Foreskin melanocyte (primary cell): ENCODE measurements at places on chromosomes 1 and 21.

- no peak for DNase-seq
Observed at GRCh38 chr1:33157131-33157530, 24.7 kb downstream of the TRIM62 start.

DNA sequence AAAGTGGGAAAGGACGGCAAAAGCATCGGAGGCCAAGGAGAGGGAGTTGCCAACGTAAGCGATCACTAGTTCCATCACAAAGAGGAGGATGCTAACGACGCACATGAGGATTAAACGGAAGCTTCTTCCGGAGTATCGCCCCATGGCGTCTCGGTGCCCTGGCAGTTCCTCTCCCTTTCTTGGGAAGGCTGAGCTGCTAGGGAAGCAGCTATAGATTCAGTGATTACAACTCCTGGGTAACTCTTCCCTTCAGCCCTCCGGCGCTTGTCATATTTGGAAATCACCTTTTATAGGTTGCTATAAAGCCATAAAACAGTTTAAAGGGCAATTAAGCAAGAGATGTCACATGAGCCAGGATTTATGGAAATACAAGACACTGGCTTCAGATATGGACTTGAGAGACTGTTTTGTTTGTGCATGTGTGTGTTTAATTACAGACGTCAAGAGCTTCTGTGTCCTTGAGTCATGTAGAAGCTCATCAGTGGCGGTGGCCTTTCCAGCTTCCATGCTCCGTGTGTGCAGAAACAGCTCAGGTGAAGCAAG is 30.6 kb upstream of the SLC30A10 start:
- DNase-seq = no peak

GRCh38 chr21:32257962-32258785 is 20.7 kb downstream of the MIS18A start:
- DNase-seq = peak; percentile 72

DNA sequence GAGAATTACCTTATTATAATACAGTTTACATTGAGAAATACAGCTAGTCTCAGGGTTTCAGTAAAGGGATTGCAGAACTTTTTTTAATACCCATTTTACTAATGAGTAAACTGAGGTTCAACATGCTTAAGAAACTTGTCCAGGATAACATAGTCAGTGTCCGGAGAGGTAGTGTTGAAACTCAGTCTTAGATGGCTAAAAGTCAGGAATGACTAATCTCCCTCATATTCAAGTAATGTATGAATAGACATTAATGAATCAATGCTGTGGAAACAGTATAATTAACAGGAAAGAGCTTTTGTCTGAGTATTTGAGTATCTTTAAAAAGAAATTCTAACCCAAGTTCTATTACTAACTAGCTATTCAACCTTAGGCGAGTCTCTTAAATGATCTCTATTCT is 397.6 kb downstream of the PLA2G4A start:
- DNase-seq = no peak

- no peak for DNase-seq
Observed at GRCh38 chr1:73104749-73105148, 822.4 kb upstream of the NEGR1 start.

GRCh38 chr1:210049616-210050015 is 111.6 kb downstream of the SYT14 start:
- no peak for DNase-seq

DNA sequence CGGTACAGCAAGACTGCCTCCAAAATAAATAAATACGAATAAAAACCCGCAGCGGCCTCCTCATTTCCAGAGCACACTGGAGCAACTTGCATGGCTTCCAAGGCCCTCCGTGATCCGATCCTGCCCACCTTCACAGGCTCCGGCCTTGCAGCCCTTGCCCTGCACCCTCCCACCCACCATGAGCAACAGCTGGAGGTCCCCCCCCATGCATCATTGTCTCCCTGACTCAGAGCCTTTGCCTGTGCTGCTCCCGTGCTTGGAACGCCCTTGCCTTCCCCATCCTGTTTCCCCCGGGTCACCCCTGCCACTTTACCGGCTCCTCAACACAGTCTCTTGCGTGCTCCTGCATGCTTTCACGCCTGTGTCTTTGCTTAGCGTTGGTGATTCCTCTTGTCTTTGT is 71.0 kb upstream of the ANGPTL1 start:
- DNase-seq = no peak

- DNase-seq = no peak
Observed at GRCh38 chr1:47309427-47309826, 4.5 kb downstream of the STIL start.

GRCh38 chr1:22529901-22530621 is 33.2 kb upstream of the EPHA8 start:
- DNase-seq = no peak

GRCh38 chr1:76840278-76840677 is 27.0 kb upstream of the ST6GALNAC5 start:
- DNase-seq = no peak

GRCh38 chr1:183106166-183106565 is 79.9 kb upstream of the LAMC2 start:
- DNase-seq = no peak

- no peak for DNase-seq
Observed at GRCh38 chr21:39461419-39461818, 9.6 kb downstream of the SH3BGR start.

GRCh38 chr1:186839041-186839400 is 10.3 kb downstream of the PLA2G4A start:
- DNase-seq = no peak

GRCh38 chr1:204255966-204256365 is 42.2 kb upstream of the GOLT1A start:
- no peak for DNase-seq

DNA sequence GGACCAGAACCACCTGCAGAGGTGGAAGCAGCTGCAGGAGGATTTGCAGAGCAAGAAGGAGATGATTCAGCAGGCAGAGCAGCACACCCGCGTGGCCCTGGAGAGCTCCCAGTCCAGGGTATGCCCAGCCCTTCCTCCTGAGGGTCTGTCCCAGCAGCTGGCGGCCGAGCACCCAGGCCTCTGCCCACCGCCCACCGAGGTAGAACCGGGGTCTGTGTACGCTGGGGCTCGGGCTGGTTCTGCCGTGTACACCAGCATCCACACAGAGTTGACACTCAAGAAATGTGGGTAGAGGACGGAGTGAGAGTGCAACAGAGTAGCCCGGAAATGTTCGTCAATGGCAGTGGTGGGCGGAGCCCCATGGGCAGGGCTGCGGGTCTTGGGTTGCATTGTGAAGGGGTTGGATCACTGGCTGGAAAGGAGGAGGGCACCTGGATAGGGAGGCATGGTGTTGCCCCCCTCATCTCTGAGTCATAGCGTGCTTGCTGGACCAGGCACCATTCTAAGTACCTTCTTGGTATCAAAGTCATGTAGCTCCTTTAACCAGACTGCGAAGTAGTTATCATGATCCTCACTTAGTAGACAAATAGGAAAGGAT is 5.1 kb upstream of the SMIM1 start:
- no peak for DNase-seq

GRCh38 chr1:165403835-165404482 is 41.0 kb downstream of the RXRG start:
- no peak for DNase-seq

DNA sequence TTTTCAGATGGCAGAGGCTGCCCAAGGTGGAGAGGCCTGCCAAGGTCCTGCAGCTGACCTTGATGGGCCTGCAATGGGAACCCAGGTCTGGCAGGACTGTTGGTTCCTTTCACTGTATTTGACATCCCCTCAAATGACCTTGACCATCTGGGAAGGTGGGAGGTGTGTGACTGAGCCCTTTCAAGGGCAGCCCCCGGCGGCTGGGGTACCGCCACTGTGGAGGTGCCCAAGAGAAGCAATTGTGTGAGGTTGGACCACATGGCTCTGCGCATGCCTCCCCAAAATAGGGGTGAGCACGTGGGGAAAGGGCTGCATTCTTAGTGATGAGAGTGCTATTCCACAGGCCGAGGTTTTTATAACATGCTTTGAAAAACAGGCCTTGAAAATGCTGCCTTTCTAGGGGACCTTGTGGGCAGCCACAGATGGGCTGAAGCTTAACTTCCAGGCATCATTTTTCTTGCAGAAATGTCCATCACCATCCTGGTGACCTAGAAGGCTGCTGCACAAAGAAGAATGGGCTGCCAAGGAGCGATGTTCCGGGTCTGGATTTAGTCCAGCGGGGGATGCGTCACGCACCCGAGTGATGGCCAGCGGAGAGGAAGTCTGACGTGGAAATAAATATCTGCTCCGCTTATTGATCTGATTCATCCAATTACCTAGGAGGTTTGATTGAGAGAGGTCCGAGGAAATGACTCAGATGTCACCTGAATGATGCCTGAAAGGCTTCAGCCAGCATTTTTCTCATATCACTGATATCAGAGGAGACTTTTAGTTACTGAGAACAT is 16.5 kb upstream of the UTS2 start:
- no peak for DNase-seq

DNA sequence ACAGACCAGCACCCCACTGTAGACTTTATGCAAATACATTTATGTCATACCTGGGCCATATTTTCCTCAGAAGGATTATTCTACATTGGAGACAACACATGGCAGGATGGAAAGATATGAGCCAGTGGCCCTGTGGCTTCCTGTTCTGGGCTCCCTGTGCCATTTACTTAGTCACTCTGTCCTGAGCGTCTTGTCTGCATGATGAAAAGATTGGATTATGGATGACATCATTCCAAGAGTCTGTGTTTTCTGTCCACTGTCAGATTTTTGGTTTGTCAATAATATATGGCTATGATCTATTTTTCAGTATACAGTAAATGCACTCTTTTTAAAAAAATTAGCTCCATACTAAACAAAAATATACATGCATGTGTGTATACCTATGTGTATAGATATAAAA is 30.8 kb downstream of the IGSF5 start:
- DNase-seq = no peak

GRCh38 chr1:111649227-111649626 is 29.6 kb downstream of the RAP1A start:
- no peak for DNase-seq

DNA sequence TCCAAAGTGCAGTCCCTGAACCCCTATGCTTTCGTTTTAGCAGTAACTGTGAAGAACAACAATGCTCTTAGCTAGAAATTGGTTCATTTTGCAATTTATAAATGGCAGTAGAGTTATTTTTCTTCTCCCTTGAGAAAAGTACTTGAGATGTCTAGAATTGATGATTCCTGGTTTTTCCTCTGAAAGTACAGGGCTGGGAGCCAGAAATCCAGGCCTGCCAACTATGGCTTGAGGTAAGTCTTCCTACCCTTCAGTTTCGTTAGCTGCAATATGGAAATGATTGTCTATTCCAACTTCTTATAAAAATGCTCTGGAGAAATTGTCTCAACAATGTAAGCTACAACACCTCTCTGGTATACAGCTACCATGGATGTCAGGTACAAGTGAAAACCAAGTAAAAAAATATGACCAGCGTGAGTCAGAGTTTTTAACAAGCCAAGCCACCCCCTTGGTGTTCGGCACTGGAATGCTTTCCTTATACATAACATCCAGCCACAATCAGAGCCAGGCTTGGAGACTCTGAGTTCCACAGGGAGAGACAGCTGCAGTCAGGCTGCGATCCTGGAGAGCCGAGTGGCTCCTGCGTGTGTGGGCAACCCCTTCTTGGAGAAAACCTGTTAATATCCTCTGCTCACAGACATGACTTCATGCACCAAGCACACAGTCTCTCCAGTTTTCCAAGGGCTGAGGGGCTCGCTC is 22.0 kb downstream of the TSPAN2 start:
- no peak for DNase-seq

DNA sequence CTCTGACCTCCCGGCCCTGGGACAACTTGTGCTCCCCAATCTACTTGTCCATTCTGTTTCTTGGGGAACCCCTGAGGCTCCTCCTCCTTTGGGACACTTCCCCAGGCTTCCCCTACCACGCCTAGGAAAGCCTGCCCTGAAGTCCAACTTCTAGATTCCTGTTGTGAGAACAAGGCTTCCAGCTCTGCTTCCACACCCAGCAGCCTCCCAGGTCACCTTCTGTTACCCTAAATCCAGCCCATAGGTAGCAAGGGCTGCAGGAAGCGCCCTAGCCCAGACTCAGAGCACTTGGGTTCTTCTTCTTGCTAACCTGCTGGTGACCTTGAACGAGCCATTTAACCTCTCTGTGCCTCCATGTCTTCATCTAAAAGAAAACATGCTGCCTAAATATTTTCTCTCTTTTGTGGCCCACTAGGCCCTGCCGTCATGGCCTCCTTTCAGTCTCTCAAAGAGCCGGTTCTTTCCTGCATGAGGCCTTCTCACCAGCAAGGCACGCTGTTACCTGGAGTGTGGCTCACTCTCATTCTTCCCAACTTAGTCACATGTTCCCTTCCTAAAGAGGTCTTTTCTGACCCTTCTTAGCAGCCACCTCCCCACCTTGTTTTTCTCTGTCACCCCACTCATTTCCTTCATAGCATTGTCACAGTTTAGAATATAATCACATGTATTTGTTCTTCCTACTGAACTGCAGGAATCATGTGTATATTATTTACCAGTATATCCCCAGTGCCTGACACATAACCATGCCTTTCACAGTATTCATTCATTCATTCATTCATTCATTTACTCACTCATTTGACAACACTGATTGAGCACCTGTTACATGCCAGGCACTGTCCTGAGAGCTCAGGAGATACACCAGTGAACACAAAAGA is 1.4 kb downstream of the CAPN2 start:
- DNase-seq = no peak

DNA sequence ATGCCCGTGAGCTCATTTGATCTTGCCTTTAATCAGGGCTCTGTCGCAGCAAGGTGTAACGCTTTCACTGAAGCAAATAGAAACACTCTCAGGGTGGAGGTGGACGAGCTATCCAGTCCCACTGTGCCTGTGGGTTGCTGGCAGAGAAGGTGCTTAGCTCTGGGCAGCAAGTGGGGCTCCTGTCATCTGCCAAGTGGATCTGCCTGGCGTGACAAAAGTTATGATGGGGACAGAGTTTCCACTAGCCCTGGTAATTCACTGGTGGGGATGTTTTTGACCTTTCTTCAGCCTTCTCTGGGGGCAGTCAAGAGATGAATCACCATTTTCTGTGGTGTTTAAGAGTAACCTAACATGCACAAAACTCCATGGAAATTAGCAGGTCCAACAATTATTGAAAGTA is 71.3 kb upstream of the EDEM3 start:
- no peak for DNase-seq

- DNase-seq = no peak
Observed at GRCh38 chr1:156748670-156749418, 2.6 kb downstream of the HDGF start.

GRCh38 chr1:39129514-39129913 is 75.0 kb upstream of the MACF1 start:
- DNase-seq = peak; percentile 44

DNA sequence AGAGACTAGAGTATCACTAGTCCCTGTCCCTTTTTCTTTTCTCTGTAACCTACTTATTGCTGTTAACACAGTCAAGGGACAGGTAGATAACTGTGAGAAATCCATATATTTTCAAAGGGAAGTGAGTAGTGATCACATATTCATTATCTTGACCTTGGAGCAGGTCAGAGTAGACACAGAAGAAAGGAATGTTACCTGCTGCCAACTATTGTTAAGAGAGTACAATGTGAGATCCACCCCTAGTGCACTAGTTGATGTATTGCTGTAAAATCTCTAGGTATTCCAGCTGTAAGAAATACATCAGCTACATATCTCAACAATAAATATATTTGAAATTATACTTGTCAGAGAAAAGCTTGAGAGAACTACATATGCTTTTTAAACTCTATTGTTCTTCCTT is 68.7 kb upstream of the ADGRL2 start:
- DNase-seq = no peak
